RWPE1 (cell line): ENCODE measurements at places on chromosomes 5 and 9.

- no peak for DNase-seq
Measured at GRCh38 chr9:136587145-136587943, 41.5 kb upstream of the NOTCH1 start.

GRCh38 chr5:92242170-92242569, 859.1 kb upstream of the ARRDC3 start:
- DNase-seq, result no peak

DNA sequence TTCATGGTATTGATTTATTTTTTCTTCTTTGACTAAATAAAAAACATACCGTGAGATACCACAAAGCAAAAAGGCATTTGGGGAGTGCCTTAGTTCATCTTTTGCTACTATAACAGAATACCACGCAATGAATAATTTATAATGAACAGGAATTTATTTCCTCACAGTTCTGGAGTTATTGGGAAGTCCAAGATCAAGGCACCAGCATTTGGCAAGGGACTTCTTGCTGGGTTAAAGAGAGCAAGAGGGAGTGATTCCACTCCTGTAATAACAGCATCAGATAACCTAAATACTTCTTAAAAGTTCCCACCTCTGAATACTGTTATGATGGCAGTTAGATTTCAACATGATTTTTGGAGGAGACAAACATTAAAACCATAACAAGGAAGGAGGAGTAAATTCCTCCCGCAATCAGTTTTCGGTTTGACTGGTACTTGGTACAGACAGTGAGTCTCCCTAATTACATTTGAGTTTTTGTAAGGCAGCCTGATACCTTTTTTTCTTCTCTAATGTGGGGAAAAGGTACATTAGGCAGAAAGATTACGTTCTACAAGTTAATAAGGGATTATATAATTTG, 8.8 kb upstream of the OMD start:
- no peak for DNase-seq

GRCh38 chr9:122221183-122221811, 7.5 kb downstream of the LHX6 start:
- DNase-seq, result no peak

- DNase-seq, result no peak
Measured at GRCh38 chr5:127010362-127010761, 20.0 kb downstream of the MARCHF3 start.

DNA sequence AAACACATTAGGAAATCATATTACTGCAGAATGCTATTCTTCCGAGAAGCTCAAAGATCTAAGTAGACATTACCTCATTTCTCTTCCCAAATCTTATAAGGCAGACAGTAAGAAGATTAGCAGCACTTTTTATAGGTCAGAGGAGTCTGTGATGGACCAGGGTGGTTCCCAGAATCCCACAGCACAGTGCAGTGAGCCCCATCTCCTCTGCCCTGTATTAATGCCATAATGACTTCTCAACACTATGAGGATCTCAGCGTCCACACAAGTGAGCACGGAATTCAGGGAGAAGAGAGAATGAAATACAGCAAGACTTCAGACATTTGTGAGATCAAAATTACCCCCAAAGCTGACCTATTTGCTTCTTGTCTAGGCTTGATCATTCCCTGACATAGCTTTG, 49.9 kb downstream of the PRUNE2 start:
- DNase-seq, result no peak

DNA sequence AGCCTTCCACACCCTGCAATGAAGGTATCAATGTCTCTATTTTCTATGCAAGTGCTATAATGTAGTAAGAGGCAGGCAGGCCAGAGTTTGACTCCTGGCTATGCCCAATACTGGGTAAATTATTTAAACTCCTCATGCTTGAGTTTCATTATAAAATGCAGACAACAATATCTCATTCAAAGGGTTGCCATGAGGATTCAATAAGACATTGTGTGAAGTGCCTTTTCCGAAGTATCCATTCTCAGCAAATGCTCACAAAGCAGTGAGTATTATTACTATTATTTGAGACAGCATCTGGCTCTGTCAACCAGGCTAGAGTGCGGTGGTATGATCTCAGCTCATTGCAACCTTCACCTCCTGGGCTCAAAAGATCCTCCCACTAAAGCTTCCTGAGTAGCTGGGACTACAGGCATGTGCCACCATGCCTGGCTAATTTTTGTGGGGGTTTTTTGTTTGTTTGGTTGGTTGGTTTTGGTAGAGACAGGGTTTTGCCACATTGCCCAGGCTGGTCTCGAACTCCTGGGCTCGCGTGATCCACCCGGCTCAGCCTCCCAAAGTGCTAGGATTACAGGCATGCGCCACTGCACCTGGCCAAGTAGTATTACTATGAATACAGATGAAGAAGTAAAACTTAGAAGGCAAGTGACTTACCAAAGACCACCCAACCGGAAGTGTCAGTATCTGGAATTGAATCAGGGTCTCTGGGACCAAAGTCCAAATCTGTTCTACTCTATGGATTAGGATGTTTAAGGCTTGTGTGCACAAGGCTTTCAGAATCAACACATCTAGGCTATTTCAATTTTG, 18.8 kb downstream of the ADAM19 start:
- DNase-seq, result no peak

GRCh38 chr5:136811551-136811950, 446.2 kb upstream of the TRPC7 start:
- peak; percentile 77 for DNase-seq
